ENCODE measurements at places on chromosomes 1 and 21.

GRCh38 chr1:55703726-55704363 is 488.7 kb upstream of the USP24 start:
- no peak for DNase-seq

GRCh38 chr21:29382030-29382654 is 83.4 kb downstream of the BACH1 start:
- no peak for DNase-seq

GRCh38 chr1:82486969-82487368 is 686.2 kb downstream of the ADGRL2 start:
- DNase-seq: no peak

DNA sequence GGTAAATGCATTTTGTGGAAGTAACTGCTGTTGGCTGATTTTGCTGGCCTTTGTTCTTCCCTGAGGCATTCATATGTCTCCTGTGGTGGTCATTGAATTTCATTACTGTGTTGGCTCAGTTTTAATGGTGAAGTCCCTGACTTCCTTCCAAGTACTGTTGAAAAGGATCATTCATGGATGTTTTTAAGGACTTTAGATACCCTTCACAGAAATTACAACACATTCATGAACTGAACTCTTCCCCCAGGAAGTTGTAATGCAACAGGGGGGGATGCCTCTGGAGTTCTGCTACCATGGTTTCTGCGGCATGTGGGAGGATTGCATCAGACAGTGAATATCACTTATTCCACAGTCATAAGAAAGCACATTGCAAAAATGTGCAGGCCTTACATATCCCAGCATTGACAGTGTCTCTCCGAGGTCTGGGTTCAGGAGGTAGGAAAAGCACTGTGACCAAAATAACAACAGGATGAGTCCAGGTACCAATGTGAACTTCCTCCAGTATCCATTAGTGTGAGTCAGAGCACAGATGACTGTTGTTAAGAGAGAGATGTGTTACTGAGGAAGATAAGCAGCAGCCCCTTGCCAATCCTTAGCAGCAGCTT is 2.1 kb upstream of the RAB3GAP2 start:
- no peak for DNase-seq

GRCh38 chr1:211951856-211952255 is 83.5 kb downstream of the INTS7 start:
- DNase-seq: no peak

GRCh38 chr21:41065539-41065938 is 102.4 kb upstream of the BACE2 start:
- DNase-seq: no peak

DNA sequence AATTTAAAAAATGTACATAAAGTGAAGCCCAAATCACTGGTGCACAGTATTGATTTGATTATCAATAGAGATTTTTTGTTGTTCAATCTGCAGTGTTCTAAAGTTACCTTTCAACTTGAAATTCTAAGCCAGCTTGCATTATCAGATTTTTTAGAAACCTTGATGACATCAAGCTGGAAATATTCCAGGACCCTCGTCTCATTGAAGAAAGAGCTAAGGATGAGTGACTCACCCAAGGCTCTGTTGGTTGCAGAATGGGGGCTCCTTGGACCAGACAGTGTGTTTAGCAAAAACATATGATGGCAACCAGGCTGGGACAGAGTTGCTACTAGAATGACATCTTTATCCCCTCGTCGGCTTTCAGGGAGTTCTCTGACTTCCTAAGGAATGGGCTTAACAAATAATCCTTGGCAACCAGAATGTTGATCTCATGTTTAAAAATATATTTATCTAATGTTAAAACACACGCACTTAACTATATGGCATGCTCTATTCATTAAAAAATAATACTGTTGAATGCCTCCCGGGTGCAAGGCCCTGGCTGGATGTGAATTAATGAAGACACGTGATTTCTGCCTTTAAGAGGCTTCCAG is 79.7 kb downstream of the RUNX3 start:
- no peak for DNase-seq

- DNase-seq: no peak
Observed at GRCh38 chr1:15329104-15329820, 80.4 kb upstream of the EFHD2 start.

DNA sequence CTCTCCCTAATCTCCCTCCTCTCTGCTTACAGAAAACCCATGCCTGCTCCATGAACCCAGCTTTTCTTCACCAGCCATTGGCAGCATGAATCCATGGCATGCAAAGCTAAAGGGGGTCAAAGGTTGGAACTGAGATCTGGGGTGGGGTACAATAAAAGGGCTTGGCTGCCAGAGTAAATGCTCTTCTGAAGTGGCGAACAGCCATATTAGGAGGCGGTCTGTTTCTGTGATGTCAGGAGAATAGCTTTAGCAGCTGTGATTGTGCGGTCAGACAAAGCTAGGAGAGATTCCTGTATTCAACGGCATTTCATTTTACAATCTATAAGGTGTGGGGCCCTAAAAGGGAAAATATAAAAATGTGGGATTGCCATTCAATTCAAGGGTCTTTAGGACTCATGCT is 71.7 kb upstream of the TMPRSS2 start:
- no peak for DNase-seq

DNA sequence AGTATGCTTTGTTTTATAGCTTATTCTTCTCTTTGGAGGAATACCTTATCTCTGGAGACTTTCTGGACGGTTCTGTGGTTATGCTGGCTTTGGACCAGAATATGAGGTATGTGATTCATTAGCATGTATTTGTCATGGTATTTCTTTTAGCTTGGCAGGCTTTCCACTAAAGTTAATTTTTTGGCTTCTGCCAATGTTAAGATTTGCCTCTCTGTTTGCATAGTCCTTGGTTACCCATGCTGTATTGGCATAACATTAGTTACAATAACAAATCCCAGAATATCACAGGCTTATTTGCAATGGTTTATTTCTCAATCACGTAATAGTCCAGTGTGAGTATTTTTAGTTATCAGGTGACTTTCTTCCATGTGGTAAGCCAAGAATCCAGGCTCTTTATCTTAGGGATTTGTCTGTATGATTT is 9.7 kb downstream of the ZMPSTE24 start:
- DNase-seq: no peak

GRCh38 chr1:66069976-66070876 is 277.5 kb downstream of the PDE4B start:
- no peak for DNase-seq

DNA sequence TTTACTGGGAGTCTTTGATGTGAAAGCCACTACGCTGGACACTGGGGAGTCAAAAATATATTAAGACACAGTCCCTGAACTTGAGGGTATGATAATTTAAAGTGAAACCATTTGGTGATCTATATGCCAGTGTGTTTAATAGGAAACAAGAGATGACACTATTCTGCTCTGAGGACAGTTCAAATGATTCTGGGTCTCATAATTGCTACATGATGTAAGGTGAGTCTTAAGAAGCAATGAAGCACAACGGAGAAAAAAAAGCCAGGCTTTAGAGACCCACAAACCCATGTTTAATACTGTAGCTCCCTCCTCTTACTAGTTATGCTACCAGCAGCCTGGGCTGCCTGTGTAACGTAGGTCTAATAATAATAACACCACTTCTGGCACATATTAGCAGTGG is 14.2 kb upstream of the LRRC8D start:
- DNase-seq: no peak

- no peak for DNase-seq
Observed at GRCh38 chr21:44299085-44299457, 782 bp upstream of the PFKL start.

DNA sequence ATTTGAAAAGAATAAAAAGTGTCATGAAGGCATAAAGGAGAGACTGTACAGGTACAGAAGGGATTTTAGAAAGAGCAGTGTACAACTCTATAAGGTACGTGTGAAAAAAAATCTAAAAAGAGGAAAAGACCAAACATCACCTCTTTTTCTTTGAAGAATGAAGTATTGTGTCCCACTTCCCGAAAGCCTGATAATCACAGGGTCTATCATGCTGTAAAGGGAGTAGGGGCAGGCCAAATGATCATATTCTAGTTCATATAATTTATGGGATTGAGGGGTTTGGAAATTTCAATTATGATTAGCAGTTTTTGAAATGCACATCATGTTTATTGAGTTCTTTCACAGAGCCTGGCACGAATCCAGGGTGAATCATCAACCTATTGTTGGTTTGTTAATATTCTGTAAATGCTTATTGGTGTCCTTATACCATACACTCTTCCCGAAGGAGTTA is 910 bp upstream of the RERE start:
- DNase-seq: no peak

DNA sequence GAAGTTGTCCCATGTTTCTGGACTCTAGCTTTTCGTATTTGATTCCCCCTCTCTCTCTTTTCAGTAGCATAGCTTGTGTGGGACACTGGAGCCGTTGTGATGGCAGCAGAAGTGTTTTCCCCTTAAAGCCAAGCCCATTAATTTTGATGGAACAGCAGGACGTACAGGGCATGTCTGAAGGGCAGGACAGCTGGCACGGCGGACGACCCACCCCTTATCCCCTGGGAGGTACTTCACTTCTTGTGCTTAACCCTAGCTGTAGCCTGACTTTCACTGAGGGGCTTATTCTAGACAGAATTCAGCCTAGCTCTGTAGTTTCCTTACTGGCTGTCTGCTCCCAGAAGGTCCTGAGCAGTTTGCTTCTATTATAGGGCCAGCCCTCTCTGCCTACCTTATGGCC is 8.6 kb upstream of the PPFIA4 start:
- no peak for DNase-seq

DNA sequence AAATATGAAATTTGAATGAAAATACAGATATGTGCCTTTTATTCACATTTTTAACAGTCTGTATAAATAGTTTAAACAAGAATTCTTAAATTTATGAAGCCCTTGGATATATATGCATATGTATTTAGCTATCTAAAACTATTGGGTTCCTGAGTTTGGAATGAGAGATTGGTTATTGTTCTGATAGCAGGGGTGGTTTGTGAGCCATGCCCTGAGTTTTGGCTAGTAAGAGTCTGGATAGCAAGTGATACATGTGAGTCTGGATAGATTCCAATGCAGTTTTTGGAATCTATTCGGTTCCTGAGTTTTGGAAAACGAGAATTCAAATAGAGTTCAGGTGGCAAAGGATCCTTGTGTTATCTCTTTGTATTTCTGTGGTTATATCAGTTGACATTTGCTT is 2.8 kb downstream of the MAN1A2 start:
- DNase-seq: no peak

GRCh38 chr21:30102871-30103270 is 63.7 kb downstream of the CLDN17 start:
- DNase-seq: no peak

DNA sequence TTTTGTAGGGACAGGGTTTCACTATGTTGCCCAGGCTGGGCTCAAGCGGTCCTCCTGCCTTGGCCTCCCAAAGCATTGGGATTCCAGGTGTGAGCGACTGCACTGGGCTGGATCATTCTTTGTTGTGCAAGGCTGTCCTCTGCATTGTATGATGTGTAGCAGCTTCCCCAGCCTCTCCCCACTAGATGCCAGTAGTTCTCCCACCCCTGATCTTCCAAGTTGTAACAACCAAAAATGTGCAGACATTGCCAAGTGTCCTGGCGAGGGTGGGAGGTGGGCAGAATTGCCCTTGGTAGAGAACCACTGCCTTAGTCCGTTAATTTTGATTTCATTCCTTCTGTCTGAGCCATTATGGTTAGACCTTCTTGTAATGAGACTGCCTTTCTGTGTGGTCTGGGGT is 7.2 kb downstream of the GALNT2 start:
- no peak for DNase-seq

GRCh38 chr1:27600498-27601175 is 3.3 kb downstream of the AHDC1 start:
- DNase-seq: no peak

DNA sequence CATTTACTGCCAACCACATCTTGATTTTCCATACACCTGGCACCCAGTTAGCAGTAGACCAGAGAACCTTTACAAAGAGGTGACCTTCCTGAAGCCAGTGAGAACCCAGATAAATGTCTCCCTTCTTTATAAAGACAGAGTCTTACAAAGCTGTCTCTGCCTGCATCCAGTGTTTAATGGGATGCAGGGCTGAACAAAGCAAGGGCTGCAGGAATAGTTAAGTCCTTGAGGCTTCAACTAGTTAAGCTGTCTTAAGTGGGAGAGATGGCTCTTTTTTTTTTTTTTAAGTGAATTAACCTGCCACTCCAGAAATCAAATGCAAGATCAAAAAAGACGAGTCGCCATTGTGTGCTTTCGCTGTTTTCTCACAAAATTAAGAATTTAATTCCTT is 1.5 kb downstream of the AHCYL1 start:
- DNase-seq: no peak

DNA sequence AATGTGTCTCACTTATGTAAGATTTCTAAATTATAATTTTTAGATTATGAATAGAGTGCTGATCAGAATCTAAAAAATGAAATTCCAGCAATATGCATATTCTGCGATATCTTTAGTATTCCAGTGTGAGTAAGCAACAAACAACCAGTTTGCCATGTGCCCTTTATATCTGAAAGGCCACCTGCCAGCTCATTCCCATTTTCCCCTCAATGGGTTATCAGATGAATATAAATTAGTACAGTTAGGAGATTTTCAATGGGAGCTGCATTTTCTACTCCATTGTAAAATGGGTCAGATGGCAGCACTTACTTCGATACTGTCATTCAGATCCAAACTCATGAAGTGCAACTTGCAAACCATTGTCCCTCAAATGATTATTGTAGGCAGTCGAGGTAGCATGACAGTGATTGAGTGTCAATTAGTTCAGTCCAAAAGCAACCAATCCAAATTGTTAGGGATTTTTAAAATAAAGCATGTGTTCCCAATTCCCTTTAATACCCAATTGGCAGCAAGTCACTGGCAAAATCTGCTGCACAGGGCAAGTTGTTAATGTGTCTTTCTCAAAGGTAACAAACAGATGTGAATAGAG is 680.3 kb downstream of the LRRIQ3 start:
- DNase-seq: no peak

DNA sequence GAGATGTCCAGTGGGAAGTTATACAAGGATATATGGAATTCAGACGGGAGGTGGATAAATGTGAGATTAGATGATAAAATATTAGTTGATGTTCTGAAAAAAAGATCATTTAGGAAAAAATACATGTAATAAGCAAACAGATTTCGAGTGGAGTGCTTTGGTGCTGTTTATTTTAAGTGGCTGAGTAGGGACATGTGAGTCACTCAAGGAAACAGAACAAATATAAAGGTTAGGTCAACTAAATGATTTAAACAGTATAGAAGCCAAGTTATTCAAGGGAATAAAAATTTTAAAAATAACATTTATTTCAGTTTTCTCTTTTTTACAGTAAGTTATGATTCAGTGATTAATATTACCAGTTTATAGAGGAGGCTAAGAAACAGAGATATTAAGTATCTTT is 1046.7 kb upstream of the B3GALT2 start:
- no peak for DNase-seq

DNA sequence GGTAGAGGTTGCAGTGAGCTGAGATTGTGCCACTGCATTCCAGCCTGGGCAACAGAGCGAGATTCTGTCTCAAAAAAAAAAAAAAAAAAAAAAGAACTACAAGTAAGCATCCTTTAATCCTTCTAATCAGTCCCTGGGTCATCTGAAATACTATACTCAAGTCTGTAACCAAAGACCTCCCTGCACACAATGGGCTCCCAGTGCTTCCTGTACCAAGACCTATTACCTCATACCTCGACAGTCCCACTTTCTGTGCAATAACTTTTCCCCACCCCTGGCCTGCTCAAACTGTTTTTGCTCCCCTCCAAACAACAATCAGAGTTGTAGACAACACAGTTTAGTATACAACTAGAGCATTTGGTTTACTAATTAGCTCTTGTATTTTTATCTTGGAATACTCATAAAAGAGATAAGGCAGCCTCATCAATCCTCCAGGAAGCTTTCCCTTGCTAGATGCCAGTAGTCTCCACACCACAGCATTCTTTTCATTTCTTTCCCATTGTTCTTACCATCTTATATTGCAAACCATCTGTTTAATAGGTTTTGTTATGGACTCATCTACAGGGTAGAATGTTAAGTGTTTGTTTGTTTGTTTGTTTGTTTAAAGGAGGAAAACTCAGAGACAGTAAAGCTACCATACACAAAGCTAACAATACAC is 19.2 kb upstream of the RLF start:
- DNase-seq: no peak
